ENCODE measurements at places on chromosomes 11 and 22.

- H3K4me1 ChIP-seq: no peaks in the 10 kb centered on the region
- no peaks in the 10 kb centered on the region for H3K27me3 ChIP-seq
- DNase-seq: peak; percentile 72
Measured at GRCh38 chr11:46916286-46917108, 1.9 kb downstream of the LRP4 start.

DNA sequence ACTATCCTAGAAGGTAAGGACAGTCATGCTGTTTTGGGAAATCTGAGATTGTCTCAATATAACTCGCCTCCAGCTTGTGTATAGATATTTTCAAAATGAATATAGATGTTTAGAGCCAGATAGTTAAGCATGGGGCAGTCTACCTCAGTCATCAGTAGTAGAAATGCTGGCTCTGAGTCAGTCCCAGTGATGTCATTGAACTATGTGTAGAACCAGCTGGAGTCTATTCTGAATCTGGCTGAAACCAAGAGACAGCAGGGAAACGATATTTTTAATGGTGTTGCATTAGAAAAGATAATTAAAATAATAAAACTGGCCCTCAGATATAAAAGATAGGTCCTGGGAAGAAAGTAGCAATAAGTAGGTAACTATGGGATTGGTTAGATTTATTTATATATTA is 25.9 kb downstream of the PIWIL4 start:
- H3K27me3 ChIP-seq: no peaks in the 10 kb centered on the region
- no peak for DNase-seq
- no peak overlapping the region for H3K4me3 ChIP-seq
- H3K4me1 ChIP-seq: no peaks in the 10 kb centered on the region

- no peaks in the 10 kb centered on the region for H3K4me1 ChIP-seq
- no peaks in the 10 kb centered on the region for H3K27me3 ChIP-seq
- H3K36me3 ChIP-seq: no peaks in the 10 kb centered on the region
- no peak overlapping the region for H3K27ac ChIP-seq
Measured at GRCh38 chr11:116109228-116109627, 605.0 kb upstream of the CADM1 start.

- no peaks in the 10 kb centered on the region for H3K4me1 ChIP-seq
- H3K27me3 ChIP-seq: peaks cover 3% of the 10 kb centered on the region
- DNase-seq: no peak
- H3K36me3 ChIP-seq: no peaks in the 10 kb centered on the region
- no peak overlapping the region for H3K4me3 ChIP-seq
Measured at GRCh38 chr11:113468726-113469345, 6.4 kb downstream of the DRD2 start.

Measured in right atrium auricular region (tissue), 2 donors.